ENCODE measurements at places on chromosomes 5 and 9.

GRCh38 chr5:109455598-109456096 lies 45.9 kb upstream of the PJA2 start:
- peak; percentile 73 for DNase-seq

- no peak for DNase-seq
Measured at GRCh38 chr5:129639331-129639730, 108.6 kb upstream of the MINAR2 start.

DNA sequence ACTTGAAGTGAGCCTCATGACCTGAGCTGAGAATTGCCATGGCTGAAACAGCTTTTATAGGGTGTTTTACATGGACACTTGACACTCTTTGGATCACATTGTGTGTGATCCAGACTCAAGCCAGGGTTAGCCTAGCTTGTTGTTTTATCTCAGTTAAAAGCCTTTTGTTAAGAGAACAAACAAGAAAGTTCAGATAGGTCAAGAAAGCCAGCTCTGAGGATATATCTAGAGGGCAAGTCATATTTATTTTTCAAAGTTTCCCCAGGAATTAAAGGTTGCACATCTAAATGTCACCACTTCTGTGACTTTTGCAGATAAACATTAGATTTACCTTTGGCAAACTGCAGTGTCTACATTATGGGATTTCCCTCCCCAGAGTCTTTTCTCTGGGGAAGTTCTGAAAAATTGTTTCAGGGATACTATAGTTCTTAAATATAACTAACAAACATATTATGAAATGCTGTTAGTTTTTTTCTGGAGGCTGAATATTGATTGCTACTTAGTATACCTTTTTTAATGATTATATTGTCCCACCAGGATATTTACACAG lies 134.5 kb downstream of the C9orf152 start:
- no peak for DNase-seq

GRCh38 chr9:114930056-114930812 lies at the start of gene TNFSF8:
TNFSF8 (minus strand) TSS chr9:114930591; CDS start chr9:114930303, 288 bp downstream.
- peak; percentile 53 for DNase-seq

GRCh38 chr5:99019254-99019653 lies 90.4 kb upstream of the CHD1 start:
- no peak for DNase-seq

Measured in left hindlimb (tissue), 1 donor.